AG20443 (cell line): ENCODE measurements at places on chromosomes 6 and 20.

GRCh38 chr6:97465877-97466561, 183.0 kb upstream of the MMS22L start:
- DNase-seq, result no peak

DNA sequence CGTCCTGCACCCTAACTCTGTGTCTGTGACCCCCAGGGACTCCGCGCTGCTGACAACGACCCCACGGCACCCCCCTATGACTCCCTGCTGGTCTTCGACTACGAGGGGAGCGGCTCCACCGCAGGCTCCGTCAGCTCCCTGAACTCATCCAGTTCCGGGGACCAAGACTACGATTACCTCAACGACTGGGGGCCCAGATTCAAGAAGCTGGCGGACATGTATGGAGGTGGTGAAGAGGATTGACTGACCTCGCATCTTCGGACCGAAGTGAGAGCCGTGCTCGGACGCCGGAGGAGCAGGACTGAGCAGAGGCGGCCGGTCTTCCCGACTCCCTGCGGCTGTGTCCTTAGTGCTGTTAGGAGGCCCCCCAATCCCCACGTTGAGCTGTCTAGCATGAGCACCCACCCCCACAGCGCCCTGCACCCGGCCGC, 129.0 kb downstream of the TAF4 start:
- DNase-seq, result no peak

GRCh38 chr6:37125774-37126492, 44.0 kb upstream of the PIM1 start:
- no peak for DNase-seq

- no peak for DNase-seq
These were observed 780.1 kb downstream of the TFAP2A start for GRCh38 chr6:9634776-9635175.

- no peak for DNase-seq
These were observed 158.5 kb downstream of the NFATC2 start for GRCh38 chr20:51383891-51384510.

- DNase-seq, result no peak
These were observed 4.3 kb upstream of the LTA start for GRCh38 chr6:31567531-31568370.

GRCh38 chr20:19986419-19986818, 30.7 kb upstream of the NAA20 start:
- peak; percentile 74 for DNase-seq

DNA sequence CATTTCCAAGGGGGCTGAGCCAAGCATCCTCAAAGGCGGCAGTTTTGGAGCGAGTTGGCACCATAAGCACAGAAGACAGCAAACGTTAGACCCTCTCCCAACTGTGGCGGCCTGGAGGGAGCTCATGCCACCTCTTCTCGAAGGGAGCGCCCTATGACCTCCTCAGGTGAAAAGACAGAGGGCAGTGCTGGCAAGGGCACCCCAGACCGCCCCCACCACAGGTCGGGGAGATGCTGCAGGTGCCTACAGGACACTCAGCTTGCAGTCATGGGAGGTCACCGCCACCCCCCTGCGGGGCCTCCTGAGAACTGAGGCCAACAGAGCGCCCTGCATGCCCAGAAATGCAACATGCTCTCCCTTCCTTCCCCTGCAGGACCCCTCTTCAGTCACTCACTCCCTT, 45.1 kb upstream of the BHLHE23 start:
- DNase-seq, result no peak

DNA sequence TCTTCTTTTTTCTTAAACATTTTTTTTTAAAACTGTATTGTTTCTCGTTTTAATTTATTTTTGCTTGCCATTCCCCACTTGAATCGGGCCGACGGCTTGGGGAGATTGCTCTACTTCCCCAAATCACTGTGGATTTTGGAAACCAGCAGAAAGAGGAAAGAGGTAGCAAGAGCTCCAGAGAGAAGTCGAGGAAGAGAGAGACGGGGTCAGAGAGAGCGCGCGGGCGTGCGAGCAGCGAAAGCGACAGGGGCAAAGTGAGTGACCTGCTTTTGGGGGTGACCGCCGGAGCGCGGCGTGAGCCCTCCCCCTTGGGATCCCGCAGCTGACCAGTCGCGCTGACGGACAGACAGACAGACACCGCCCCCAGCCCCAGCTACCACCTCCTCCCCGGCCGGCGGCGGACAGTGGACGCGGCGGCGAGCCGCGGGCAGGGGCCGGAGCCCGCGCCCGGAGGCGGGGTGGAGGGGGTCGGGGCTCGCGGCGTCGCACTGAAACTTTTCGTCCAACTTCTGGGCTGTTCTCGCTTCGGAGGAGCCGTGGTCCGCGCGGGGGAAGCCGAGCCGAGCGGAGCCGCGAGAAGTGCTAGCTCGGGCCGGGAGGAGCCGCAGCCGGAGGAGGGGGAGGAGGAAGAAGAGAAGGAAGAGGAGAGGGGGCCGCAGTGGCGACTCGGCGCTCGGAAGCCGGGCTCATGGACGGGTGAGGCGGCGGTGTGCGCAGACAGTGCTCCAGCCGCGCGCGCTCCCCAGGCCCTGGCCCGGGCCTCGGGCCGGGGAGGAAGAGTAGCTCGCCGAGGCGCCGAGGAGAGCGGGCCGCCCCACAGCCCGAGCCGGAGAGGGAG, 580 bp downstream of the VEGFA start:
- peak; percentile 75 for DNase-seq
